Activated T-helper 1 cell treated with anti-CD3 and anti-CD28 coated beads, Interleukin-2, amount 50 U/mL, for 16 hours (primary cell): ENCODE measurements at places on chromosomes 7 and 10.

GRCh38 chr7:100801833-100802568 is 25.3 kb downstream of the EPHB4 start:
- no peak for DNase-seq

- no peak for DNase-seq
Observed at GRCh38 chr10:34699904-34700517, 115.1 kb downstream of the PARD3 start.

DNA sequence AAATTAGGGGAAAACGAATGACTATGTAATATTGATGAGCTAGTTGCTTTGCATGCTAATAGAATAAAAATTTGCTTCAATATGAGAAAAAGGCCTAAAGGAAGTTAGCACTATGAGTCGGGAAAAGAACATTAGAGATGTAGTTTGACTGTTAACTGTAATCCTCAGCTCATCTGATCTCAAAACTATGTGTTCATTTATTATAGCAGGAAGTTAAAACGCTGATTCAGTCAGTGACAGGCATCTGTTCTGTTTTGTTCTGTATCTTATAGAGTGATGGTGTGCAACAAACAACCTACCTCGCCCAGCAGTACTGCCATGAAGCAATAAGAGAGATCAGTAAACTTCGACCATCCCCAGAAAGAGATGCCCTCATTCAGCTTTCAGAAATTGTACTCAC is 48.6 kb downstream of the PDSS1 start:
- DNase-seq, result no peak

DNA sequence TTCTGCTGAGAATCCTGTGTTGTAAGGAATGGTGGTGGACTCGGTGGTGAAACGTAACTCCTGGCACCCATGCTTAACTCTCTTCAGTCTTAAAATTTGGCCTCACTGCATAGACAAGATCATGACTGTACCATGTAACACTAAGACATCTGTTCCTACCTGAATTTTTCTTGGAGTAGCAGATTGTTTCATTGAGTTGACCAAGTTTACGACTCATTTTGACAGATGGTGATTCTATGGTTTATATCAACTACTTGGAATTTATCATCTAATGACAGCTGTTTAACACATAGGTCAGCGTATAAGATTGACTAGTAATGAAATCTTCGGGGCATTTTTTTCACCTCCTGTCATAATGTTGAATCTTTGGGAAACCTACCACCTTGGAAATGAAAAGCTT is 184.2 kb downstream of the CELF2 start:
- no peak for DNase-seq

DNA sequence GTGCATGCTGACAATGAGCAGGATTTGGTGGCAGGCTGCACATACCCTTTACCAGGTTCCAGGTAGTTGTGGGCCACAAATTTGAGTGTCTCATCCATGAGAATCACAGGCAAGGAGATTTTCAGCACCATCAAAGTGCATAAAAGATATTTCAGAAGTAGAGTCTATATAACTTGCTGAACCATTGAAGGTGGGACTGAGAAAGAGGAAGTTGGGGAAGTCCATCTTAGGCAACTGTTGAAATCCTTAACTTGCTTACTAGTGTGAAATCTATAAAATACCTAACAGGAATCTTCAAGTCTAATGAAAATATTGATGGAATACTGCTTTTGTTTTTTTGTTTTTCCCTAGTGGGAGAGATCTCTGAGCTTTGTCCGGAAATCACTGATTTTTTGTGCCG is 325.1 kb upstream of the PLXDC2 start:
- no peak for DNase-seq

DNA sequence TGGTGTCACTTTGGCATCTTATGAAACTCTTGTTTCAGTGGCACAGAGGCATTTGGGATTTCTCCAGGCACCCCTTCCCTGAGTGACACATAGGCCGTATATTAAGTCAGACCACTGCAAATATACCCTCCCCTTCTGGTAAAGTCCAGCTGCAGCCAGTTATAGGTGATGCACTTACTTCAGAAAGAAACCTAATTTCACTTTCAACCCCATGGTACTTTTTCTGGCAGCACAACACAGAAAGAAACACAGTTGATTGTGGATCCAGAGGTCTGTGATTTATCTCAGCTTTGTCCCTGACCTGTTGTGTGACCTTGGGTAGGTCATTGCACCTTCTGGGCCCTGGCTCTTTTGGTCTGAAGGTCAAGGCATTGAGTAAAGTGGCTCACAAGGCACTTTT is 173.2 kb downstream of the BUB3 start:
- DNase-seq, result no peak

GRCh38 chr7:113013761-113014449 is 72.7 kb downstream of the GPR85 start:
- DNase-seq, result no peak

DNA sequence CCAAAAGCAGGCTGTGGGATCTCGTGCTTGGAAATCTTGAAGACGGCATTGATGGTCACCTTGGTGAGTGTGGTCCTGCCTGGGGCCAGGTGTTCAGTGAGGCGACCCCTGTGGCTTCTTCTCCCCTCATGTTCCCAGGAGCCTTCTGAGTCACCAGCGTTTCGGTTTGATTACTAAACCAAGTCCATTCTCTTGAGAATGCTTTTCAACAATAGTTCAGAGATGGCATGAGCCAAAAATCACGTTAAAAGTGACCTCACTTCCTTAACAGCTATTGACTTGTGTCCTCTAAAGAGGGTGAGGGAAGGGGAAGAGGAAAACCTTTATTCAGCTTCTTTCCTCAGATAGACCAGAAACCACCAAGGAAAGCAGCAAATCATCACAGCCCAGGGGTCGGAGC is 315.2 kb downstream of the GATA3 start:
- DNase-seq, result no peak

DNA sequence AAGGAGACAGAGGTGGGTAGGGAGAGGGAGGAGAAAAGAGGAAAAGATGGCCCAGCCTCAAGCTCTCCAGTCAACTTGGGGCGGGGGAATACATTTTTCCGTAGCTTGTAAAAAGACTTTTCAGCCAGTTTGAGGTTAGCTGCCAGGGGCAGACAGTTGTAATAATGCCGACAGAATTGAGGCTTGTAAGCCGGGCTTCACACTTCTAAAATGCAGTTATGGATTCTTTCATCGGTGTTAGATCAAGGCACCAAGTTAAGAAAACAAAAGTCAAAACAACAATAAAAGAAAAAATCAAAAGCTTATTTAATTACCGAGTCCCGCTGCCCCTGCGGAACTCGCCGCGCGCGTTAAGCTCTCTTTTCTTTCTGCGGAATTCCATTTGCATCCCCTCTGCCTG is 448 bp upstream of the EVX1 start:
- no peak for DNase-seq

- no peak for DNase-seq
Observed at GRCh38 chr10:114643158-114643557, 14.9 kb downstream of the ABLIM1 start.

- no peak for DNase-seq
Observed at GRCh38 chr10:108904163-108904838, 1019.0 kb downstream of the XPNPEP1 start.

DNA sequence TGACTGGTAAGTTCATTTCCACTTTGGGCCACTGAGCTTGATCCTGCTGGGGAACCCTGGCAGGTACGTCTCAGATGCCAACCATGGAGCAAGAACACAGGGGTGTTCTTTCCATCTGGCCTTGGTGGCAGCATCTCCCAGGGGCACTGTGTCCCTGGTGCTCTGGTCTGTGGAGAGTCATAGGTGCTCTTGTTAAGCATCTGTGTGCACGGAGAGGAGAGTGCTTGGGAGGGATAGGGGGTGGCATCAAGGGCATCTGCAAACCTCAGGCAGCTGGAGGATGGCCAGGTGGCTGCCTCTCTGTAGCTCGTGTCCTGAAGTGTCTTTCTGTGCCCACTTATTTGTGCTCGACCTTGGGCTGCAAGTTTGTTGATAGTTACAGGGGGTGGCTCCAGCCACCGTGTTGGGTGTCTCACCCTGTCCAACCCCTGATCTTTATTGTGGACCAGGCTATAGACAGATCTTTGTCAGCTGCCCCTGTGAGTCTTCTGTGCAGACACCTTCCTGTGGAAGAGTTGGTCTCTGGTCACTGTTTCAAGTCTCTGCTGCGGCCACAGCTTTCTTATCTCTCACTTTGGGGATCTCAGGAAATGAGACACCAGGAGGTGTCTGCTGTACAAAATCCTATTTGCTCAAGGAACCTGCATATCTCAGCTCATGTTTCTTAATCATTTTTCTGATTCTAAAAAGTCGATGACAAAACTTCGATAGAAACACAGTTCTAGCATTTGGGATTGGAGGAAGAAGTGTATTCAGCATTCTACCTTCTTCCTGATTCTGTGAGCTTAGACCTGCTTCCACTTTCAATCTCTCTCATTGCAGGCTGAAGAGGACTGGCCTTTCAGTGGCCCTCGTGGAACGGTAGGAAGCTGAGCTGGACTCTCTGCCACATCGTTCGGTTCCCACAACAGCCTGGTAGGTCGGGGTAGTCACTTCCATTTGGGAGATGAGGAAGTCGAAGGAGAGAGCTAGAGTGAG is 17.2 kb upstream of the GIMAP8 start:
- no peak for DNase-seq

- DNase-seq, result no peak
Observed at GRCh38 chr10:9800571-9800970, 1217.1 kb upstream of the CELF2 start.

DNA sequence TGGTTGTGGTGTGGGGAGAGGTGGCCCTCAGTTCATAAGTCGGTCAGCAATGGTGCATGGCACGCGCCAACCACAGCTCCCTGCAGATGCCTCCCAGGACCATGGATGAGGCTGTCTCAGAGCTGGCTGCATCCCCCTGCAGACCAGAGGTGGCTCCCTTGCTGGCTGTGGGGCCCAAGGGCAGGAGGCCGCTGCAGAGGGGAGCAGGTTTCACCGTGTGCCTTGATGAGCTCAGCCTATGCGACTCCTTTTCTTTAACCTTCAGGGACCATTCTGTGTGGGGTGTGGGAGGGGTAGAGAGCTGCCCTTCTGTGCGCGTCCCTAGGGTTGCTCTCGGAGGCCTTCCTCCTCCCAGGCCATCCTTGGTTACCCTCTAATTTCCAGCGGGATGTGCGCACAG is 152.4 kb downstream of the ACTR3B start:
- no peak for DNase-seq

- DNase-seq, result no peak
Observed at GRCh38 chr7:135733603-135734342, 5.8 kb upstream of the SLC13A4 start.

DNA sequence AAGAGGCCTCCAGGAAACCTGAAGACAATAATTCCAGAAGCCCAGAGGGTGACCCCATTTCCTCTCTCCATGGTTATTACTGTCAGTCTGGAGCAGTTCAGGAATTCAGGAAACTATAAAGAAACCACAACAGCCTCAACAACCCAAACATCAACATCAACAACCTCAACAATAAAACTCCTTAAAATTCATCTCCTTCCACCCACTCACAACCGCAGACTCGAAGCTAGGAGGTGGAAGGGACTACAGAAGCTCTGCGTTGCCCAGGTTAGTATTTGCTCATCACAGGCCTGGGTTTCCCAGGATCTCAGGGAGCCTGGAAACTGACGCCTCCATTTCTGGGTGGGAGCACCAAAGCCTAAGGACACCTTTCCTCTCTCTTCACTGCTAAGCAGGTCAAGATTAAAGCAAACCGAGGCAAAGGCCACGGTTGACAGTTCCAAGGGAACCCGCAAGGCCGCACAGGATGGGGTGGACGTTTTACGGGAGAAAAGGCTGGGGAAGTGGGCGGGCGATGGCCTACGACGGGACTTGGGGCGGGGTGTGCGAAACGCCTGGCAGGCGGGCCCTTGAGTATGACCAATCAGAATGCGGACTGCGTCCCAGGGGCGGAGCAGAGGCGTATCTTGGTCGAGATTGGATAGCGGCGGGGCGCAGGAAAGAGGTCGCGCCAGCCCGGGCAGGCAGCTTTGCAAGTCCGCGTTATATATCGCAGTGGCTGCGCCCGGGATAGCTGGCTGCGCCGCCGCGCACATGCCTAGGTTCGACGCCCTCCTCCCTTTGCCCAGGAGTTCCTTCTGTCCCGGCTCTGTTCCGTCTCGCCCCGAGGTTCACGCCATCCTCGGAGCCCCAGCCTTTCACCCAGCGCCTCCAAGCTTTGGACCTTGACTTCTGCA is at the start of gene ELOVL3:
Gene ELOVL3, plus strand, starts transcription at position 654 of the 896 bp plus-strand sequence. CDS start 250 bp downstream, outside the sequence.
- peak; percentile 67 for DNase-seq

- DNase-seq, result no peak
Observed at GRCh38 chr10:96271016-96271815, at the start of gene BLNK. TSS of gene BLNK (minus strand) at chr10:96271569. CDS start at chr10:96271398, 171 bp downstream.

DNA sequence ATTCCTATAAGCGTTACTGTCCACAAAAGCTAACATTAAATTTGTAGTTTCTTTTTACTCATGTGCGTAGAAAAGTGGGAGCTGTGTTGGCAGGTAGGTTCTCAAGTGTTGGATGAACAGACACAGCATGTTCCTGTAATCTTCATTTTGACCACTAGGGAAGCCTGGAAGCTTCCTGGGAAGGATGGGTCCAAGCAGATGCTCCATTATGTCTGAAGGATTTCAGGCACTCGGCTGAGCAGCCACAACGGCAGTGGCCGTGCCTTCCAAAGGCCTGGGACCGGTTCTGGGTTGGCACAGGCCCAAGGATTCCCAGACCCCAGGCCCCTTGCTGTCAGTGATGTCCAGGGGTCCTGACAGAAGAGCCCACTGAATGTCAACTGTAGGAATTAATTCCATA is 386.3 kb downstream of the TNS3 start:
- no peak for DNase-seq

DNA sequence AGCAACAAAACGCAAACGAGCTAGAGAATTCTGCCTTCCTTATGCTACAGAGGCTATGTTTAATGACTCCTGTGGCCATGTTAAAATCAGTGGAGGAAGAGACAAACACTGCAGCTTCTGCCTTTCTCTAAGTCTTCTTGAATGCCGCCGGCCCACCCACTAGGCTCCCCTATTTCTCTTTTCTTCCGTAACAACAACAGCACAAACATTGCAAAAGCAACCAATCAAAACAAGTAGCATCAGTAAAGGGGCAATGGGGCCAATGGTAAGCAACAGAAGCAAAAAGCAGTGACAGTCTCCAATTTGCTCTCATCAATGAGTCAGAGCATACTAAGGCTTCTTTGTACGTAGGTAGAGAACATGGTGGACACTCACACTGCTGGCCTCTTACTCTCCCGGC is 26.8 kb downstream of the DNAJC1 start:
- no peak for DNase-seq

DNA sequence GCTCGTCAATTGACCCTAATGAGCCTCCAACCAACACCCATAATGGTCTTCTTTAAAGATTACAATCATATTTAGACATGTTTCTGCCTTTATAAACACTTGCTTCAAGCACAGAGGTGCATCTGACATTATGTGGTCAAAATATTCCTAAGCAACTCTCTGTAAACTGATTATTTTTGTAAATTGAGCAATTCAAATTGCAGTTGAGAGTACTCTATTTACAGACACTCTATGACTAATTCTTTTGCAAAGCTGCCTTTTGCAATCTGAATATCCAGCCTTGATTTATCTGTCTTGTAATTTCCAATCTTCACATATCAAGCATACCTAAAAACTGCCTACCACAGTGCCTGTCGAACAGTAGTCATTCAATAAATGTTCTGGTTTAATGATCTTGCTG is 112.0 kb downstream of the PDE1C start:
- no peak for DNase-seq

GRCh38 chr7:99794585-99795502 is 10.9 kb upstream of the CYP3A4 start:
- DNase-seq, result no peak
